ENCODE measurements at places on chromosomes 5 and 9.

DNA sequence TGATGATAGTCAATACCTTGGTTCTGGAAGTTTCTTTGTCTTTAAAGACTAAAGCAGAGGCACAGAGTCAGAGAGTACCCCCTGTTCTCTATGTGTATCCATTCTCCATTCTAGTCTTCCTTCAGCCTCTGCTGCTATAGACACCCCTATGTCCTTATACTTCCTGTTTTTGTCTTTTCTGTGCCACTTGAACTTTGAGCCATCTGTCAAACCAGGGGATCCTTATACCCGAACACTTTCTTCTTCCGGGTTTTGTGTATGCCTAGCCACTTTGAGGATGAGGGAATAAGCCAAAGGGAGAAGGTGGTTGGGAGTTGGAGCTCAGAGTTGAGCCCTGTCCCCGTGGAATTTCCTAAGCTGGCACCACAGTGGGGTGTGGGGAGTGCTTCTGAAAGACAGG is 61.1 kb upstream of the IL6ST start:
- no peak for DNase-seq

GRCh38 chr5:109105631-109106267 is 304.0 kb downstream of the PJA2 start:
- DNase-seq, result no peak

DNA sequence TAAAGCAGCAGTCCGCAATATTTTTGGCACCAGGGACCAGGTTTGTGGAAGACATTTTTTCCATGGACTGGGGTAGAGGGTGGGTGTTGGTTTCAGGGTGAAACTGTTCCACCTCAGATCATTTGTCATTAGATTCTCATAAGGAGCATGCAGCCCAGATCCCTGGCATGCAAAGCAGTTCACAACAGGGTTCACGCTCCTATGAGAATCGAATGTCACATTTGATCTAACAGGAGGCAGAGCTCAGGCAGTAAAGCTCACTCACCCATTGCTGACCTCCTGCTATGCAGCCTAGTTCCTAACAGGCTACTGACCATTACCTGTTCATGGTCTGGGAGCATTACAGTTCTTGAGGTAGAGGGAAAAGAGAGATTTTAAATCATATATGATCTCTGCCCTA is 241.5 kb upstream of the COX7C start:
- no peak for DNase-seq

GRCh38 chr9:14158916-14159315 is 155.0 kb downstream of the NFIB start:
- DNase-seq, result no peak

Data from Right ventricle myocardium inferior (tissue), 1 donor.